NCI-H446 treated with DMSO at 0.1 percent for 48 hours (cell line): ENCODE measurements at places on chromosomes 4 and X.

- no peak for DNase-seq
These were observed 214.5 kb downstream of the KIT start for GRCh38 chr4:54872261-54872660.

DNA sequence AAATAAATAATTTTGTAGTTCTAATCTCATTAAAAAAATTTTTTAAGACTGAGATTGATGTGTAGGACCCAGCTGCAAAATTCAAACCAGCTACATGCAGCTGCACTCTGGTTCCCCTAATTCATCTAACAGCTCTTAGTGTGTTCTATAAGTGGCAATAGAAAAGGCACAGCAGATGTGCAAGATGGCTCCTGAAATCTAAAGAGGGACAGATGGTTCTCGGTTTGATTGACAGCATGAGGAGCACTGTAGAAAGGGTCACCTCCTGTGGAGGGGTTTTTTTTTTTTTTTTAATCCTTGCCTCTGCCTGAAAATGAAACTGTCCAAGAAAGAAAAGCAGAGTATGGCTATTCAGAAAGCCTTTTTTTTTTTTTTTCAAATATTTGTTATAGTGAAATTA lies 16.9 kb upstream of the OCIAD1 start:
- peak; percentile 63 for DNase-seq

- DNase-seq: peak; percentile 39
These were observed 62.1 kb downstream of the GPRIN3 start for GRCh38 chr4:89245459-89245858.

GRCh38 chrX:130179579-130180215 lies 7.9 kb downstream of the RAB33A start:
- no peak for DNase-seq

DNA sequence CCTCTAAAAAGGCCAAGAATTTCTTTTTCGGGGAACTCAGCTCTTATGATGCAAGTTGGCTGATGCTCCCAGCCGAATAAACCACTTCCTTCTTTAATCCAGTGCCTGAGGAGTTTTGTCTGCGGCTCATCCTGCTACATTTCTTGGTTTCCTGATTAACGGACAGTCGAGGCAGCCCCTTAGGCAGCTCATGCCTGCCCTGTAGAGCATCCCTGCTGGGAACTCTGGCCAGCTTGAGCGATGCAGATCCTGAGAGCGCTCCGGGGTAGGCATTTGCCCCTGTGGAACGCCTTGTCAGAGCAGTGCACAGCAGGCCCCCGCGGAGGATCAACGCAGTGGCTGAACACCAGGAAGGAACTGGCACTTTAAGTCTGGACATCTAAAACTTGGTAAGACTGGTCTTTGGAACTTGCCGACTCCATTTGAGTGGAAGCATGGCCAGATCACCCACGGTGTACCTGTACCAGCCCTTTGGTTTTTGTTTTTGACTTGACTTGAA lies 3.1 kb downstream of the CT45A10 start:
- no peak for DNase-seq

GRCh38 chrX:141928432-141928831 lies 24.7 kb downstream of the MAGEC1 start:
- no peak for DNase-seq

GRCh38 chr4:147760176-147760575 lies 28.3 kb downstream of the ARHGAP10 start:
- no peak for DNase-seq

GRCh38 chr4:122706511-122706910 lies 26.0 kb upstream of the BBS12 start:
- DNase-seq: no peak

DNA sequence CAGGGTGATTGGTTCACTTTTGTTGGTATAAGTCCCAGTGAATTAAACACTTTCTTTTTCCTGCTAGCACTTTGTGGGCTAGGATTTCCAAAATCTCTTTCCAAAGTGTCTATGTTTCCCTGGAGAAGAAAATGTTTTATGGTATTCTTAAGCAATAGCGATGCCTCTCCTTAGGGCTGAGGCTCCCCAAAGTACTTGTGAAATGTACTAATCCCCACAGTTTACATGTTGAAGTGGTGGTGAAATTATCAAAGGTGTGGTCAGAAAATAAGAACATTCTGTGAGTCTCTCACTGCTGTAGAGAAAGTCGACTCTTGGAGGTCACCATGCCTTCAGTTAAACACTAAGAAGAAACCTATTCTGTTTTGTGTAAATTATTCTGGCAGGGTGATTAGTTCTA lies 51.5 kb upstream of the AMELX start:
- DNase-seq: no peak

DNA sequence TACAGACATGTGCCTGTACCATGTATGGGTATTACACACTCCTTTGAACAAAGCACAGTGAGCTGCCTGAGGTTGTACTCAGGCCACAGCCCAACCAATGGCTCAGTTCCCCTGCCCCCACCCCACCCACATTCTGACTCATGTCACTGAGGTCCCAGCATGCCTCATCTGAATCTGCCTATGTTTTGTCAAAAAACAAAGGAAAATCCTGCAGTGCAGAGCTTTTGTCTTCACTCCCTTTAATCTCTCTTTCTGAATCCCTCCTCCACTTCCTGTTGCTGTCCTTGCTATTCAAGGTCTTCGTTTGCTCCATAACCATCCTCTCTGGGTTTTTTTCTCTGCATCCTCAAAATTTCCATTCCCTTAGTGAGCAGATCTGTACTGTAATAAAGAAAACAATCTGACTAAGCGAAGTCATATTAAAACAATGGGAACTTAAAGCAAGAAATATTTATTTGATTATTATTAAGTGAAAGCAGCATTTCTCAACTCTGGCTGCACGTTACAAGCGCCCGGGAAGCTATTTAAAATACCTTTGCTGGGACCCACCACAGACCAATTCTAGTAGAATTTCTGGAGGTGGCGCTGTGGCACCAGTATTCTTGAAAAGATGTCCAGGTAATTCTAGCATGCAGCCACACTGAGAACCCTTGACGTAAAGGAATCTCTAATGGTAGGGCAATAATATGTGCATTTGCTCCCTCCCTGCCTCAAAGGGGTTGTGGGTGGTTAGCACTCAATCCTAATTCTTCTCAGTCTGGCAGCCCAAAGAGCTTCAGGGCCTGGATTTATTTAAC lies 8.7 kb downstream of the GUCY2F start:
- DNase-seq: no peak

- DNase-seq: no peak
These were observed 374.4 kb upstream of the NWD2 start for GRCh38 chr4:36870121-36870520.

GRCh38 chr4:104693601-104694201 lies 199.0 kb upstream of the CXXC4 start:
- DNase-seq: no peak

DNA sequence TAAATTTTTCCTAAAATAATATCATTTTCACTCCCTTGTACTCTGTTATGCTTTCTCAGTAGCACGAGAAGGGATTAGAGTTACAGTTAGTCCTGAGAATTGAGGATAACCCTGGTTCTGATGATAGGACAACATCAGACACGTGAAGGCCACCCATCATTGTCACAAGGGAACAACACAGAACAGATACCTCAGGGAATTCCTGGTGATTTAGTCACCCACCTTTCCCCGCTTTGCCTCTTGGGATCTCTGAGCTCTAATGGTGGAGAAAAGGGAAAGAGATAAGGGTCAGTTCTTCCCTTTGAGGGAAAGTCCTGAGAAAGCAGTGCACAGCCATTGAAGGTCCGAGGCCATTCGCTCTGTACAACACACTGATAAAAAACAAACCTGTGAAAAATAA lies 112.3 kb upstream of the GALNT7 start:
- DNase-seq: no peak

GRCh38 chr4:4837316-4837715 lies 22.1 kb upstream of the MSX1 start:
- DNase-seq: no peak

DNA sequence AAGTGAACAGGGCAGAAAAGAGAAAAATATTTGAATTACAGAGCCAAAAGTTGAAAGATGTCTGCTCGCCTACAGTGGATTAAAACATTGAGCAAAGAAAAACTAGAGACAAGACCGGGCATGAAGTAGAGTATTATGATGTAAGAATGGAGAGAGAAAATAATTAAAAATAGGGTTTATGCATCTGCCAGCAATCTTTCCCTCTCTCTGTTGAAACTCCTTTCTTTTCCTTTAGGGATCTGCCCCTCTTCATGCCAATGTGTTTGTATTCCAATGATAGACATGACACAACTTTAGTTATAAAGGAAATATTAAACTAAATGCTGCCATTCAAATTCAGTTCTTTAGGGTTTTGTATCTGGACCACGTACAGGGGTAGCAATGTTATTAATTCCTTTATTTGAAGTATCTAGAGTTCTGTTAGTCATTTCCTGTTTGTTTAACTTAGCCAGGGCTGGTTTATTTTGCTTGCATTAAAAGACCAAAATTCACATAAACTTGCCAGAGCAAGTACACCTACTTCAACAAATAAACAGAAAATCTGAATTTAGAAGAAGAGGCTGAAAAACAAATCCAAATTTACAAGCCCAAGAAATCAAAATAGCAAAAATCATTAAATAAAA lies 202.6 kb downstream of the SPOCK3 start:
- DNase-seq: peak; percentile 76

GRCh38 chrX:14694611-14695010 lies 165.3 kb downstream of the GLRA2 start:
- DNase-seq: no peak

DNA sequence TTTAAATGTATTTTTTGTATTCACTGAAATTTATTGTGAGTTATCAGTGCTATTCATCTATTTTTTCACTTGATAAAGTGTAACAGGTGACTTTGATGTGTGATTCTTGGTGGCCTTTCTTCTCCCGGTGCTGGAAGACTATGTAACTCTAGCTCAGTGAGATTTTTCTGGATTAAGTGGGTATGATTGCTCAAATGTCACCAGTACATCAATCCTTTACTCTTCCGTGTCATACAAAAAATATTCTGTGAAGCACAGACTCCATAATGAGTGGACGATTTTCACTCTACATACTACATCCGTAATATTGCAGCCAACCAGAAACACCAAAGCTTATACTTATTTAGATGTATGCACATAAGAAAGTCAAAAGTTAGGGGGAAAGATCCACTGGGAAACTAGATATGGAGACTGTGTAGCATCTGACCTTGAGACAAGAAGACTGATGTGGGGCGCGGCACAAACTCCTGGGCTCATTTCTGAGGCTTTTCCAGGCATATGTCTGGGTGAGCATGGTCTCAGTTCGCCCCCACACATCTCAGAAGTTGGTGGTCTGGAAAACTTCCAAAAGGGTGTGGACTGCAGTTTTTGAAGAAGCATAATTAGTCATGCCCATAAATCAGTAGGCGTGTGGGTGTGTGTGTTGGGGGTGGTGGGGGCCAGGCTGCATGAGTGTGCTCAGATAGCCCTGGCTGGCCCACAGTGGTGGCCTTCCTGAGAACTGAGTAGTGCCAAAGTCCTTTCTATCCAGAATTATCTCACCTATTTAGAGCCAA lies 53.9 kb upstream of the TENM3 start:
- DNase-seq: no peak

- no peak for DNase-seq
These were observed at the start of gene POF1B for GRCh38 chrX:85379174-85379907. POF1B (minus strand) TSS chrX:85379665; CDS start chrX:85379454, 211 bp downstream.

GRCh38 chrX:10618961-10619360 lies 1.4 kb downstream of the MID1 start:
- DNase-seq: no peak

DNA sequence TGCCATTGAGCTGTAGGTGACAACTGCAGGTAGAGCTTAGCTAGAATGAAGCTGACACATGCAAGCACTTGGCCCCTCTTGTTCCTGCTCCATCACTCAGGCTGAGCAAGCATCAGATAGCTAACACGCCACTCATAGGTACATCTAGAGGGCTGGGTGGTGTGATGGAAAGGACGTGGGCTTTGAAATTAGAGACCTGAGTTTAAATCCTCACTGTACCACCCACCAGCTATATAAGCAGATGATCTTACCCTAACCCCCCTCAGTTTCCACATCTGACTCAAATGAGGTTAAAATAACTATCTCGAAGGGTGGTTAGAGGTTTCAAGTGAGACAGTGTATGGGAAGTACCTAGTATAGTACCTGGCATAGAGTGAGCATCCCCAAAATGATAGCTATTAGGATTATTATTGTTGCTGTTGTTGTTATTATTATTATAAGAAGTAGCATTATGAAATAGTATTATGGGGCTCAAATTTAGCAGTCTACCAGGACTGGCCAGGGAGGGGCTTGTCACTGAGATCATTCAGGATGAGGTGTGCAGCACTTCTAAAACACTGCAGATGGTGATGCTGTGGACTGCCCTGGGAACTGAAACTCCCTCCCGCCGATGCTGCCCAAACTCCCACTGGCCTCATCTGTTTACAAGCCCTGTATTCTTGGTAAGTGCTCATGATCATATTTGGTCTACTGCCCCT lies 59.0 kb downstream of the REELD1 start:
- no peak for DNase-seq

DNA sequence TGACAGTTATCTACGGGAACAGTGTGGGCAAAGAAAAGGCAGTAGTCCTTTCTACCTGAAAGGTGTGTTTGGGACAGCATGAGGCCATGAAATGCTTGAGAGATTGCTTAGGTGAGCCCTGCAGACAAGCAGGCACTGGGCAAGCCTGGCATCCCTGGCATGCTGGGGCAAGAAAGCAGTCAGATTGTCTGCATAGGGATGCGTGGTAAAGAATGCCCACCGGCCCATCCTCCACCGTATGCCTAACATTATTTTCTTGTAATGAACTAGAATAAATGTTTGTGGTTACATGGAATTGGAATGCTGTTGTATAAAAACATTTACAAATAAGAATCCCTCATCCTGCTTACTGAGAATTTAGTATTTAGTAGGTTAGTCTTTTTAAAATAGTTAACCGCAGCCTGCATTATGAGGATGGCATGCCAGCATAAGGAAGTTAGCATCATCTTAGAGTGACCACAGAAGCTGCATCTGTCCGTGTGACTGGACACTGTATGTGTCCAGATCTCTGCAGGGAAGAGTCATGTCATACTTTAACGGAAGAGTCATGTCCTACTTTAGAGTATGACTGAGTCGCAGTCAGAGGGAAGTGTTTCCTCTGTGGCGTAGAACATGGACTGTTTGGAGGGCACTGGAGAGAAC lies 18.9 kb downstream of the ZBTB49 start:
- DNase-seq: no peak

- DNase-seq: no peak
These were observed 128.8 kb upstream of the GPC4 start for GRCh38 chrX:133544115-133544514.

GRCh38 chr4:40656201-40656863 lies 26.7 kb upstream of the RBM47 start:
- DNase-seq: no peak

GRCh38 chr4:6390356-6390755 lies 82.1 kb downstream of the PPP2R2C start:
- DNase-seq: no peak

DNA sequence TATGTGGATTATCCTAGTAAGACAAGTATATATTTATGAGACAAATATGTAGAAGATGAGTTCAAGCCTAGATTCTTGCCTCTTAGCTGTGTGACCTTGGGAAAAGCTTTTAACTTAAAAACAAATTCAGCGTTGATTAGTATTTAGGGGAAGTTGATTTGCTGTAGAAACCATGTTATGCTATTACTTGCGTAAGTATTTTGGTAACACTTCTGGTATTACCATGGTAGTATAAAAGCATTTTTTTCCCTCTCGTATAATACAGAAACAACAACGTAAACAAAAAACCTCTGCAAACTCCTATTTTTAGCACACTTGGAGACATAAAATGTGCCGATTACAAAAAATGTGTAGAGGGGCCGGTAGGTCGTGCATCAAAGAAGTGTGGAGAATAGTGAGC lies 33.2 kb downstream of the STAG2 start:
- no peak for DNase-seq
